ENCODE measurements at places on chromosomes 3 and 15.

DNA sequence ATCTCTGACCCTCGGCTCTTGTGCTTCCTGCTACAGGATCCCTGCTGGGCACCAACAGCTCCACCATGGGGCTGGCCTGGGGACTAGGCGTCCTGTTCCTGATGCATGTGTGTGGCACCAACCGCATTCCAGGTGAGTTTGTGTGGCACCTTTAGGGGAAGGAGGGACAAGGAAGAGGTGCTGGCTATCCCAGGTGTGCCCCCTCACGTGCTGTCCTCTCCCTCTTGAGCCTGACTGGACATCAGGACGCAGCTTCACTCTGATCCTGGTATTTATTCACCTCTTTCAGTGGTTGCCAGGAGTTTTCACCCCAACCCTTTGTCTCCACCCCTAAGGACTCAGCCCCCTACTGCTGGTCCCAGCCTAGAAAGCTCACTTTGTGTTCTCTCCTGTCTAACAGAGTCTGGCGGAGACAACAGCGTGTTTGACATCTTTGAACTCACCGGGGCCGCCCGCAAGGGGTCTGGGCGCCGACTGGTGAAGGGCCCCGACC is 960 bp downstream of the THBS1 start:
- no peak for DNase-seq

- DNase-seq, result no peak
Observed at GRCh38 chr15:66625531-66625930, 59.7 kb upstream of the LCTL start.

- peak; percentile 13 for DNase-seq
Observed at GRCh38 chr15:68843425-68844311, 23.0 kb upstream of the ANP32A start.

GRCh38 chr15:92097474-92098178 is 244.1 kb downstream of the SLCO3A1 start:
- DNase-seq, result peak; percentile 19

GRCh38 chr3:96354106-96354505 is 460.3 kb upstream of the EPHA6 start:
- no peak for DNase-seq

GRCh38 chr15:74390647-74391288 is 23.3 kb upstream of the CYP11A1 start:
- no peak for DNase-seq

- no peak for DNase-seq
Observed at GRCh38 chr3:32249184-32249782, 10.8 kb downstream of the CMTM8 start.

- peak; percentile 55 for DNase-seq
Observed at GRCh38 chr3:187743195-187744141, 1.8 kb downstream of the BCL6 start.

- DNase-seq, result no peak
Observed at GRCh38 chr3:36954452-36955134, 9.7 kb upstream of the TRANK1 start.

DNA sequence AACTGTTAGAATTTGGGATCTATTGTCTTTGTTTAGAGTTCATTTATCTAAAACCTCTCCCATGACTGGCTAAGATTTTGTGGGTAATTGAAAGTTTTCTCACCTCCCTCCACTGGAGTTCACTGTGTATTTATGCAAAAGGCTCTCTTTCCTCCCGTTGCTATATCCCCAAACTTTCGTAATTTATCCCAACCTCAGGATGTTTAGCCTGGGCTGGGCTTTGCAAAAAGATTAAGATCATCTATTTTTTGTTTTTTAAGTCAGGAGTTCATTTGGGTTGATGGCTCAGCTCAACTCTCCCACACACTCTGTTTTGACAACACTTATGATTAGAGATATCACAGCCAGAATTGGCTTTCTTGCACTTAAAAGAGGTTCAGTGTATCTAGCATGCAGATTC is 27.0 kb downstream of the SUCNR1 start:
- DNase-seq, result no peak

- DNase-seq, result no peak
Observed at GRCh38 chr15:60413231-60413824, 15.5 kb upstream of the ANXA2 start.

- no peak for DNase-seq
Observed at GRCh38 chr3:19559724-19560442, 374.1 kb downstream of the EFHB start.

DNA sequence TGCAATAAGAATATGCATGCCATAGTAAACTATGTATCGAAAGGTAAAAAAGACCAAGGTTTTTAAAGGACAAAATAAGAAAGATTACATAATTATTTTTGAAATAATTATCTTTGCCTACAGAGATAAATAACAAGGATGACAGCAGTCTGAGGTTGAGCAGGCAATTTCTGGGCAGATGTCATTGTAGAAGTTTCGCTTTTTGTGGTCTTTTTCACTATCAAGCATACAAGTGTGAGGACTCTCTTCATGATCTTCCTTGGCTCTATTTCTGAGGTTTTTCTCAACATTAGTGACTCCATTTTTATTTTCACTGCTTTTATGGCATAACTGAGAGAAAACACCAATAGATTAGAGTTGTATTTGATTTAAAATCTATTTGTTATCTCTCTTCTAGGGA is 1337.9 kb upstream of the EPHA6 start:
- no peak for DNase-seq

DNA sequence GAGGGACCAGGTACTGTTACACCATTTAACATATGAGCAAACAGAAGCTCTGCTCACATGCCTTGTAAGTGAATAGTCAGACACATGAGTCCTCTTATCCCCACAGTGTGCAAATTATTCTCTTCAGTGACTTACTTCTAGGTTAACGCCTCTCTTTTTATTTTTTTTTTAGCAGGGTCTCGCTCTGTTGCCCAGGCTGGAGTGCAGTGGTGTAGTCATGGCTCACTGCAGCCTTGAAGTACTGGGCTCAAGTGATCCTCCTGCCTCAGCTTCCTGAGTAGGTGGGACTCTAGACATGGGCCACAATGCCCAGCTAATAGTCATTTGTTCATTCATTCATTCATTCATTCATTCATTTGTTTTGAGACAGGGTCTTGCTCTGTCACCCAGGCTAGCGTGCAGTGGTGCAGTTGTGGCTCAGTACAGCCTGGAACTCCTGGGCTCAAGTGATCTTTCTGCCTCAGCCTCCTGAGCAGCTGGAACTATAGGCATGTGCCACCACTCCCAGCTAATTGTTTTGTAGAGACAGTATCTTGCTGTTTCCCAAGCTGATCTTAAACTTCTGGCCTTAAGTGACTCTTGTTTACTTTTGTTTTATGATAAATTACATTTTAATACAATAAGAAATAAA is 94.7 kb downstream of the LRRC28 start:
- DNase-seq, result no peak

GRCh38 chr3:127224118-127224517 is 31.2 kb downstream of the PRR23E start:
- no peak for DNase-seq

DNA sequence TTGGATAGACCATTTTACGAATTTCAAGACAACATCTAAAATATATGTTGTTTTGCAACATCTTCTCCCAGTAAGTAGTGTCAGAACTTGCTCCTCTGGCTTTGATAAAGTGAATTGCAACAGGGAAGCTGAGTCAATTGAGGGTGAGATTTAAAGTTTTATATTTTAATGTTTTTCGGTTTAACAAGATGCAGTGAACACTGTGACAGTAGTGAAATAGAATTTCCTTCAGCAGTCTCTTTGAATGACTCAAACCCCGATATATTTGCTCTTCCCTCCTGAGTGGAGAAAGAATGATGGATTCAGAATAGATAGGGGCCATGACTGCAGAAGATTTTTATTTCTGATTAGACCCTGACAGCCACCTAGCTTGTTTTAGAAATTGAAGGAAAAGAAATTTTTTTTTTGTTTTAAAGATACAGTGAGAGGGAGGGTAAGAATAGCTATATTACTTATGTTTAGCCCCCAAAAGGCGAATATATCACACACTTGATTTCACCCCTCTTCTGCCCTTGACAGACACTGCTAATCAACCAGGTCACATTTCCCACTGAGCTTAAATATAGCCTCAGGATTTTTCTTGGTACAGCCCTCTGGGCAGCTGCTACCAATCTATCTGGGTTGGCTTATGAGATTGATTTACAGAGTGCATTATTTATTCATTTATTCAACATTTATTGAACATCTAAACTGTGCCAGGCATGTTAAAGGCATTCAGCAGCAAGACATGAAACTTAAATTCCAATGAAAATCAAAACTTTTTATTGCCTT is 183.3 kb upstream of the ADAMTS9 start:
- DNase-seq, result no peak

- no peak for DNase-seq
Observed at GRCh38 chr3:100810671-100811070, 101.4 kb downstream of the TFG start.

GRCh38 chr3:67048715-67049074 is 50.6 kb downstream of the KBTBD8 start:
- DNase-seq, result no peak

DNA sequence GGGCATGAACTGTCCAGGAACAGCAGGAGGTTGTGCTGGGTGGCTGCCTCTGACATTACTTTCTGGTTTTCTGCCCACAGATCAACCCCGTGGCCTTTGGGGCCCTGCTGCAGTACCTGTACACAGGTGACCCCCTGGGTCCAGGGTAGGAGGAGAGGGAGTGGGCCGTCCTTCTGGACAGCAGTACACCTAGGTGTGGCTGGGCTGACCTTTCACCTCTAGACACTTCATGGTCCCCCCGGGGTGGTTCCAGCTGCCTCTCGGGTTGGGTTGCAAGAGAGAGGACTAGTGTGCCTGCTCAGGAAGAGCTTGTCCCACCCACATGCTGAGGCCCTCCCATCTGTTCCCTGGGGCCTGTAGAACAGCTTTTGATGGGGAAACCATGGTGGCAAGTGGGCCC is 3.7 kb downstream of the ABTB1 start:
- DNase-seq, result no peak

DNA sequence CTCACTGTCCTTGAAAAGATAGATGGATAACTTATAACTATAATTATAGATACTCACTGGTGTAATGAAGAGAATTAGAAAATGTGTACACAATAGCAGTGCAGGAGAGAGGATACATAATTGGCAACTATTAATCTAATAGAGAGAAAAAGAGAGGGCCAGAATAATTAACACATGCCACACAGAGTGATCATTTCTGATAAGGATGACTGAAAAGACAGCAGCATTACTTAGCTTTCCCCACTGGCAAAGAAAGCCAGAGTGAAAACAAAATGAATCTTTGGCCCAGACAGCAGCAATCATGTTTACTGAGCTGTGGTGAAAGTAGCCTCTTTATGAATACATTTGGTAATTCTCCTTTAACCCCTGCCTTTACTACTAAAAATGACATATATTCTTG is 493.3 kb upstream of the ROBO1 start:
- DNase-seq, result no peak

- peak; percentile 92 for DNase-seq
Observed at GRCh38 chr15:40323239-40323952, at the start of gene INAFM2. INAFM2 (plus strand) TSS chr15:40323692; CDS start chr15:40324056, 364 bp downstream.

- DNase-seq, result no peak
Observed at GRCh38 chr3:83683937-83684598, 1274.7 kb upstream of the CADM2 start.

- DNase-seq, result no peak
Observed at GRCh38 chr15:25501828-25502446, 63.1 kb upstream of the UBE3A start.

GRCh38 chr15:63896336-63897115 is 62.8 kb upstream of the HERC1 start:
- DNase-seq, result peak; percentile 26

- no peak for DNase-seq
Observed at GRCh38 chr3:184514171-184514490, 47.5 kb upstream of the EPHB3 start.

- no peak for DNase-seq
Observed at GRCh38 chr3:128343287-128344051, 123.2 kb downstream of the DNAJB8 start.

DNA sequence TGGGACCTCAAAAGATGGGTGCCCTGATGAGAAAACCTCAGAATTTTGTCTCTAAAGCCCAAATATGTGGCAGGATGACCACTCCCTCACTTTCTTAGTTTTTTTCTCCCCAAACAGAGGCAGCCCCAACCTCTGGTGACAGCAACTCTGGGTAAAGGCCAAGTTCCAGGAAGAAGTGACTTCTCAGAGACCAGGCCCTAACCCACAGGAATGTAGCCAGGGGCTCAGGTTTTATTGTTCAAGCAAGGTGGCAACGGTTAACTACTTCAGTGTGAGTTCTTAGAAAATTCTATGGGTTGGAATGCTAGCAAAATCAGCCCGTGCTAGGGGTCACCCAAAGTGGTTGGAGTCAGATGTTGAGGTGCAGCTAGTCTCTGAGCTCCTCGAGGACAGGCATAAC is 5.1 kb upstream of the DNAJA4 start:
- DNase-seq, result no peak

- no peak for DNase-seq
Observed at GRCh38 chr15:73051391-73051806, 864 bp upstream of the NEO1 start.

DNA sequence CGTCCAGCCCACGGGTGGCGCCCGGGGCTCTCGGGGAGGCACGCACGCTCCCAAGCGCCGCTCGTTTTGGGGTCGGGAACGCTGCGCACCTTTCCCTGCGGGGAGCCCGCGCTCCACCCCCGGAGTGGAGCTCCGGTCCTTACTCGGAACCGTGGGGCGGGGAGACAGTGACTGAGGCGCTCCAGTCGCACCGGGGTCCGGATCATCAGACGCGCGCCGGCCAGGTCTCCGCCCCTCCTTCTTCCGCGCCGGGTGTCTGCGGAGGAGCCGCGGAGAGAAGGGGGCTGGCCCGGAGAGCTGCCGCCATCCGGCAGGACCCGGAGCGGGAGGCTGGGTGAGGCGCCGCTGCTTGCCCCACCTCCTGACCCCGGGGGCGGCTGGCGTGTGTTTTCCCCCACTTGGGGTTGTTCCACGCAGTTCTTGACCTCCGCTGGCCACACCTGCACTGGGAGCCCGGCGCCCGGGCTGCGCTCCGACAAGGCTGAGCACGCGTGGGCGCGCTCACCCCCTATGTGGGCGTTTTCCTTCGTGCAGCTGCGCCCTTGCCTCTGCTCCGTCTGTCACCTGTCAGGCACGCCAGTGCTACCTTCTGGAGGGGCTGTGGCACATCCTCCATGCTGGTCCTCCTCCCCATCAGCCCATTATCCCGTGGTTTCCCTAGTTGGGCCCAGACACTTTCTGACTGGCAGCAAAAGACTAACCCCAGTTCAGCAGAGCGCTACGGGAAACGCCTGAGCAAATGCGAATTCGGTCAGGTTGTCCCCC is at the start of gene MCF2L2:
Gene MCF2L2 (minus strand): TSS at position 173 of the 765 bp plus-strand sequence. CDS start 642 bp downstream, outside the sequence.
- peak; percentile 61 for DNase-seq

DNA sequence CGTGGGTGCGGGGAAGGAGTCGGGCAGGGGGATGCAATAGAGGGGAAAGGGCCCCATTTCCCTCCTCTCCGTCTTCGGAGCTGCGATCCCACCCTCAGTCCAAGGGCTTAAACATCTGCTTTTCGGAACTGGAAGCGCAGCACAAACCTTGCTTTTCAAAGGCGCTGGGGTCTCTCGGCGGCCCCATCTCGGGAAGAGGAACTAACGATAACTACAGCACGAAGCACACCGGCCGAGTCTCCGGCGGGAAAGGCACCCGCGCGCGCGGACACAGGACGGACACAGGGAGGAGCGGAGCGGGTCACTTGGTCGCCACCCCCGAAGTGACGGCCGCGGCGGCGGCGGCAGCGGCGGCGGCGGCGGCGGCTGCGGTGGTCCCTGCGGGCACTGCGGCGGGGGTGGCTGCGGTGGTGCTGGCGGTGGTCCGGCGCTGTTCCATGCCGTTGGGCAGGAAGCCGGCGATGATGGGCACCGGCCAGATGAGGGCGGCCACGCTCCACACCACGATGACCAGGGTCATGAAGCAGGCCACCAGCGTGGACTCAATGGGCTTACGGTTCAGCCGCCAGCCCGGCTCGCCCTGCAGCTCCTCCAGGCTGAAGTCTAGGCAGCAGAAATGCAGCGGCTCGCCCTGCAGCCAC is 1.1 kb downstream of the TMEM158 start:
- no peak for DNase-seq
